Cortex of kidney (tissue), 1 donor: ENCODE measurements at places on chromosomes 2 and 18.

DNA sequence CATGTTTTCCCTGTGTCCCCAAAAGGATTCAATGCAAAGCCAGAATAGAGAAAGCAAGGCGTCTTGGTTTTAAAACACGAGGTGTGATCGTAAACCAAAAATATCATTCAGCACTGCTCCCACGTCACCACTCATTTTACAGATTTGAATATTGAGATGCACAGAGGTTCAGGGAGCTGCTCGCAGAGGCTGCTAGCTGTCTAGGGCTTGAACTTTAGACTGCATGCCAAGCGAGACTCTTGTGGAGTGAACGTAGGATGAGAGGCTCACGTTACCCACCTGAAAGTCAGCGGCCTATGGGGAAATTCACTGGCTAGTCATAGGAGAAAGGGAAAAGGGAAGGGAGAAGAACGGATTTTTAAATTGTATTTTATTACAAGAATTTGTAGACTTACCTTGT is 130.1 kb downstream of the MBP start:
- no peak for DNase-seq

DNA sequence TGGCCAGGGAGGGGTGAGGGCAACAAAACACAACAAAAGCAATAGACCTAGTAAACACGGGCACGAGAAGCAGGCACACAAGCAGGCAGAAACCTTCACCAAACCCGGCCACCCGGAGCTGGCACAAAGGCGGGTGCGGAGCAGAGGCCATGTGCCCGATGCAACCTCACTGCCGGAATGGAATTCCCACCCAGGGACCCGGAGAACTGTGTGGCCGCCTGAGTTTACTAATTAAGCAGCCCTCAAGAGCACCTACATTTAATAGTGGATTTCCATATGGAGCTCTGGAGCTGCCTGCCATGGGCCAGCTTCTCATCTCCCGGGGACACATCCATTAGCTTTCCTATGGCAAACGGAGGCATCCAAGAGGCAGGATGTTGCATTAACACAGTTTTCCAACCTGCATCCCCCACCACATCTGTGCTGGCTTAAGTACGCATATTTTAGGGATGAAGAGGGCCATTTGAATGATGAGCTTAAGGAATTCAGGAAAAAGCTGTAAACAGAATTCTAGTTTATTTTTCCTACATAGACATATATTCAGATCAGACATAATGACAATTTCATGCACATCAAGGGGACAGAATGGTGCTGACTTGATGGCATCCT is 104.5 kb upstream of the SMIM21 start:
- no peak for DNase-seq

DNA sequence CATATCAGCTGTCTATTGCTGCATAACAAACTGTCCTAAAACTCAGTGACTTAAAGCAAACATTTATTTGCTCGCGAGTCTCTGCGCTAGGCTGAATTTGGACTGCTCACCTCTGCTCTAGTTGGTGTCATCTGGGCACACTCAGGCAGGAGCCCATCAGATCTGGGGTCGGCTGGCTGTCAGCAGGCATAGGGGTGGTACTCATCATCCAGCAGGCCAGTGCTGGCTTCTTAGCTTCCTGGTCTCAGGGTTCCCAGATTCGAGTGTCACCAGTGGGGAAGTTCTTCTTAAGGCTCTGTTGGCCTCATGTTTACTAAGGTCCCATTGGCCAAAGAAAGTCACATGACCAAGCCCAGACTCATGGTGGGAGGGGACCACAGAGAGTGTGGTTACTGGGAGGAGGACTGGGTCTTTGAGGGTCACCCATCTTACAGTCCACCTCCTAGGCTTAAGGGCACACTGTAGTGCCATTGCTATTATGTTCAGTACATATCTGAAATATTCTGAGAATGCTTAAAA is 71.6 kb upstream of the ATG16L1 start:
- no peak for DNase-seq

DNA sequence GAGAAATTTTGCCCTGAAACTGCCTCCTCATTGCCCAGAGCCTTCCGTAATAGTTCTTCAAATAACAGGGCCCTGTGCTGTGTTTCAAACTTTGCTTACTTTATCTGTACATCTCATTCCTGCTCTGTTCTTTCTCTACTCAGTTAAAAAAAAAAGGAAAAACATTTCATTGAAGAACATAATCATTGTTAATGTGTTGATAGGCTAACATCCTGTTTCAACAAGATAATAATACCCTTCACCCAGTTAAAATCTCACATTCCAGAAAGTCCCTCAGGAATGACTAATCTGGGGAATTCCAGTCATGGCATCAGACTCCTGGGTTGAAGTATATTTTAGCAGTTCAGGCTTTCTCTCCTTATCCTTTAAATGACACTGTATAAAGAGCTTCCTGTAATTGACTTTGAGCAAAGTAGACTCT is 45.6 kb upstream of the ITGAV start:
- DNase-seq, result no peak

DNA sequence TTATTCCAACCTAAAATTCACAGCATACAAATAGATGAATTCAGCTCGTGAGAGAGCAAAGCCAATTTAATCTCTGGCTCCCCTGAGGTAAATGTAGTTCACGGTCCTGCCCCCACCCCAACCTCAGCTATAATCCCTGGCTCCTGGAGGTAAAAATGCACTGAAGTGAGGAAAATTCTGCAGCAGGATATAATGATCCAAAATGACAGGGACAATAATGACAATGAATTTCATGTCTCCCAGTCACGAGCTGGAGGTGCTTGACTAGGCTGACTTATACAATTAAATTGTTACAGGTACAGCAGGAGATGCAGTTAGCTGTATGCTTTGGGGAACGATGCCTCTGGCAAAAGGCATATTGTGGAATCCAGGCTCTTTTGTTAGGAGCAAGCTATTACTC is 82.0 kb downstream of the GPD2 start:
- no peak for DNase-seq

- no peak for DNase-seq
Measured at GRCh38 chr2:83016343-83017110, 1442.6 kb downstream of the SUCLG1 start.

GRCh38 chr18:24567199-24567598 is 106.8 kb downstream of the HRH4 start:
- no peak for DNase-seq

GRCh38 chr2:96907115-96908041 is 37.5 kb upstream of the SEMA4C start:
- DNase-seq, result no peak

- no peak for DNase-seq
Measured at GRCh38 chr2:241762933-241763369, 13.7 kb upstream of the GAL3ST2 start.

- DNase-seq, result no peak
Measured at GRCh38 chr2:45892757-45893156, 241.3 kb downstream of the PRKCE start.

DNA sequence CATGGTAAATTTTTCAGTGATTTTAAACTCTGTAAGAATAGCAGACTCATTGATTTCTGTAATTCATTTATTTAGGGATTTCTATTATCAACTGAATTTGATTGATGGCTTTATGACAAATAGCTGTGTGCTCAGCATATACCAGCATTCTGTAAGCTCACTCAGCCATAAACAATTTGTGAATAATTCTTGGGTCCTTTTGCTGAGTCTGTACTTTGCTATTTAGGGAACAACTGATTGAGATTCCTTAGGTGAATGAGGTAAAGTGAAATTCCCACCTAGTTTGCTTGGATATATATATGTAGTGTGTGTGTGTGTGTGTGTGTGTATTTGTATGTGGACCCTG is 76.7 kb upstream of the CAVIN2 start:
- no peak for DNase-seq

DNA sequence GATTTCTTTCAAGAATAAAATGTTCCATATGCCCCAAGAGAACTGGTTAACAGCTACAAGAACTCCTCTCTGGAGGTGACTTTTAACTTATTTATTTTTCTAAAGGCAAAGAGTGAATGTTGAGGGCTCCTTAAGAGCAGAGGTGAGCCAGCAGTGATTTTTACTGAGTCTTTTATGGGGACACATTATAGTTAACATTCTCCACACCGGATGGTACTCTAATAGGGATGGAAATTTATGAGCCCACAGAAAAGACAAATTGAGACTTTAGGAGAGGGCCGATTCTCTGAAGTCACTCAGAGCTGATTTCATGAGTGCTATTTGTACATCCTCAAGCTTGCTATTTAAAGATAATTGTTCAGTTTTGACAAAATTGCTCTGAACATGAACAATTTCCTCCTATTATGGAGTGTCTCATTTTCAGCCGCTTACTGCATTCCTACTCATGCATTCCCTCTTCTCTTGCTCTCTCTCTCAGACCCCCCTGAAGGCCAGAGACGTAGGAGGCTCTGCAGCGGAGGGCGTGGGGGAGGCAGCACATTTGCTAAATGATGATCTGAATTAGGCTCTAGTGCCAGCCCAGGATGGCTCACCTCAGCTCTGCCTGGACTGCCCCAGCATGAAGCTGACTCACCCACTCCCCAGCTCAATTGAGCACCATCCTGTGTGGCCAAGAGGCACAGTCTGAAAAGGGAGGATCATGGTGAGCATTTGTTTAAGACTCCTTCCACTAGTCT is 5.9 kb upstream of the RPL37A start:
- no peak for DNase-seq

GRCh38 chr18:74610860-74611259 is 13.2 kb downstream of the ZNF407 start:
- DNase-seq, result no peak

- no peak for DNase-seq
Measured at GRCh38 chr18:2971741-2972552, 41.0 kb downstream of the LPIN2 start.

GRCh38 chr2:199136681-199137080 is 321.1 kb downstream of the SATB2 start:
- DNase-seq, result no peak

DNA sequence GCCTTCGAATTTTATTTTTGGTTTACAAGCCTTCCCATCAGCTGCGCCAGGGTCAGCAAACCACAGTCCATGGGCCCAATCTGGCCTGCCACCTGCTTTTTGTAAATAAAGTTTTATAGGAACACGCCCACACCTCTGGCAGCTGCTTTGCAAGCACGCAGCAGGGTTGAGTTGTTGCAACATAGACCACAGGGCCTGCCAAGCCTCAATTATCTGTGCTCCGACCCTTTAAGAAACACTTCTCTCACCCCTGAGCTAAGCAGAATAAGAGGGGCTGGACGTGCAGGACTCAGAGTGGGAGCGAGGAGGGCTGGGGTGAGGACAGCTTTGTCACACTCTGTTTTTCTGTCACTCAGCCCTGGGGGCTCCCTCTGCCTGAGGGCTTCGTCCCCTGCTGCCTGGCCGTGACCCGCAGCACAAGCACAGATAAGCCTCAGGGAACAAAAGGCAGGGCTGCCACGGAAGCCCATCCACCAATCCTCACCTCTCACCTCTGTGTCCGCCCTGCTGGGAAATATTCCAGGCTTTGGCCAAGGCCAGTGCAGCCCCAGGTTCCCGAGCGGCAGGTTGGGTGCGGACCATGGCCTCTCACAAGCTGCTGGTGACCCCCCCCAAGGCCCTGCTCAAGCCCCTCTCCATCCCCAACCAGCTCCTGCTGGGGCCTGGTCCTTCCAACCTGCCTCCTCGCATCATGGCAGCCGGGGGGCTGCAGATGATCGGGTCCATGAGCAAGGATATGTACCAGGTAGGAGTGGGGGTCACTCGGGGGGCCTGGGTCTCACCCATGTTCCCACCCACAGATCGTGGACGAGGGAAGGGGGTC is at the start of gene AGXT:
Gene AGXT (plus strand): TSS at position 539 of the 823 bp plus-strand sequence. CDS start 42 bp downstream, at position 581.
- no peak for DNase-seq

DNA sequence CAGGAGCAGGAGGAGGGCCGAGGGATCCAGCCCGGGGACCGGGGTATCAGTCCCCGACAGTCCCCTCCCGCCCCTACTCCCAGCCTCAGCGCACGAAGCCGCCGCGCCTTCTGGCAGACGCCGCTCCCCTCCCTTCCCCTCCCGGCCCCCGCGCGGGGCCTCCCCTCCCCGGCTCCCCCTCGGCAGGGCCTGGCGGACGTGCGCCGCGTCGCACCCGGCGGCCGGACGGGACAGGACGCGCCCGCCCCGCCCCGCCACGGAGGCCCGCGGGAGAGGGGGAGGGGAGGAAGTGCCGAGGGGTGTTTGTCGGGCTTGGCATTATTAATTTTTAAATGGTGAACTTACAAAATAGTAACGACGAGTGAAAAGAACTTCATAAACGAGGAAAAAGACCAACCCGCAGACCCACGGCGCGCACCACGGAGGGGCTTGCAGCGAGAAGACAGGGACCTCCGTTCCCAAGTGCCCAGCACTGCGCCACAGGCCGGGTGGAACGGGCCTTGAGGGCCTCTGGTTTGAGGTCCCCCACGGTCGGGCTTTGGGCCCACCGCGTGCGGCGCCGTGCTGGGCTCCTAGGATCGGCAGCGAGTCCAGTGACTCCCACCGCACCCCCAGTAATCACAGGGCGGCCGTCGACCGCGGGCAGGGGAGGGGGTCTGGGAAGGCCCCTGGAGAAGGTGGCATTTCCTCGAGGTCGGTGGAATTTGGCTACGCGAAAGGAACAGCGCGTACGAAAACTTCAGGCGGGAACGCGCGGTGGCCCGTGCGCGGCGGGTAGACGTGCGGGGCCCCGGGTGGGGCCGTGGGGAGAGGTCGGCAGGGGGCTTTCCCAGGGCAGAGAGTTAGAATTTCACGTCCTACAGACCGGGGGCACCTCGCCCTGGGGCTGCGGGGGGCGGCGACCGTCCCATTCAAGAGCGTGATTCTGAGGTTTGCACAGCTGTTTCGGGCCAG is 954 bp upstream of the CTDSP1 start:
- no peak for DNase-seq

- no peak for DNase-seq
Measured at GRCh38 chr2:22283436-22283835, 1101.5 kb upstream of the KLHL29 start.

GRCh38 chr2:69576880-69577279 is 66.7 kb downstream of the AAK1 start:
- no peak for DNase-seq

GRCh38 chr2:105442056-105442455 is 43.2 kb upstream of the FHL2 start:
- DNase-seq, result no peak

DNA sequence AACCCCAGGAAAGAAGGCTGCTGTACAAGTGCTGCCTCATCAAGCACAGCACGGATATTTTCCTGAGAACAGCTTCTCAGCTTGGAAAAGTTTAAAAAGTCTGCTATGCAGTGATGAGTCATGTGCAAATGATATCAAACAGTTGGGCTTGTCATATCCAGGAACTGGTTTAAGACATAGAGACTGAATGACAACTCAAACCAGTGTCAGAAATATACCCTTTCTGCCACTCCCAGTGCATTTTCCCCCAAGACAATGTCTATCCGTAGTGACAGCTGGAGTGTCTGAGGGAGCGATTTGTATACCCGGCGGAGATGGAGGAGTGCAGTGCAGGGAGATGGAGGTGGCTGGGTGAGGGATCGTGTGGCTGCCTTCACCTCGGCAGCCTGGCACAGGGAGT is 28.2 kb downstream of the SOX11 start:
- no peak for DNase-seq

DNA sequence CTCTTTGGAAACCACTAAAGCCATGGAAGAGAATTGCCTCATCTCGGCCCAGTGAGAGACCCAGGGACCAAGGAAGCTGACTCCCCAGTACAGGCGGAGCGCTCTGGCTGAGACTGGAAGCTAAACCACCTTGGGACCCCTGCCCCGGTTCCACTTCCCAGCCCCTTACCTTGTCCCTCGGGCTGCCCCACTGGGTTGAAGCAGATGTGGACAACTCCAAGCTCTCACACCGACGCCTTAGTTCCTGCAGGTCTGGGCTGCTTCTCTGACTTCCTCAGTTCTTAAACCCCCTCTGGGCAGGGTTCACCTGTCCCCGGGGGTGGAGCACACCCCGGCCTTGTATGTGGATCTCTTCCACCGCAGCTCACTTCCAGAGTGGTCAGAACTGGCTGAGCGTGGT is 266.2 kb downstream of the PHLPP1 start:
- DNase-seq, result no peak

GRCh38 chr2:13067508-13067907 is 350.8 kb downstream of the TRIB2 start:
- no peak for DNase-seq

GRCh38 chr2:429575-430254 is 141.8 kb upstream of the ALKAL2 start:
- no peak for DNase-seq
